Cerebellar cortex (tissue), 1 donor: ENCODE measurements at places on chromosomes 2 and 18.

GRCh38 chr2:210557721-210558120 is 1.3 kb downstream of the CPS1 start:
- no peak for DNase-seq

GRCh38 chr2:110157153-110157793 is 41.7 kb upstream of the MALL start:
- DNase-seq, result peak; percentile 47

DNA sequence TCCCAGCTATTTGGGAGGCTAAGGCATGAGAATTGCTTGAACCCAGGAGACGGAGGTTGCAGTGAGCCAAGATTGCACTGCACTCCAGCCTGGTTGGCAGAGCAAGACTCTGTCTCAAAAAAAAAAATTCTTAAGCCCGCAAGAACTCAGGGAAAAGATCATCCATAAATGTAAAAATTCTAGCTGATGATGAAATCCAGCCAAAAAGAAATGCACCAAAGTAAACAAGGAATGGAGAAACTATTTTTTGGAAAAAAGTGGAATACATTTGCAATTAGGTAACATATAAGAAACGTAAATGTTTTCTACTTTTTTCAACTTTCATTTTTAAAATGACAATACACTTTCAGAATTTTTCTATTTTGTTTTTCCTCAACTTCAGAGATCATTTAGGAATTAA is 61.3 kb downstream of the ASXL2 start:
- DNase-seq, result no peak

- DNase-seq, result no peak
Observed at GRCh38 chr2:223762853-223763252, 74.5 kb downstream of the AP1S3 start.

- no peak for DNase-seq
Observed at GRCh38 chr18:64809801-64810200, 660.9 kb upstream of the LINC00305 start.

GRCh38 chr2:131115752-131116151 is 10.6 kb downstream of the PLEKHB2 start:
- no peak for DNase-seq

DNA sequence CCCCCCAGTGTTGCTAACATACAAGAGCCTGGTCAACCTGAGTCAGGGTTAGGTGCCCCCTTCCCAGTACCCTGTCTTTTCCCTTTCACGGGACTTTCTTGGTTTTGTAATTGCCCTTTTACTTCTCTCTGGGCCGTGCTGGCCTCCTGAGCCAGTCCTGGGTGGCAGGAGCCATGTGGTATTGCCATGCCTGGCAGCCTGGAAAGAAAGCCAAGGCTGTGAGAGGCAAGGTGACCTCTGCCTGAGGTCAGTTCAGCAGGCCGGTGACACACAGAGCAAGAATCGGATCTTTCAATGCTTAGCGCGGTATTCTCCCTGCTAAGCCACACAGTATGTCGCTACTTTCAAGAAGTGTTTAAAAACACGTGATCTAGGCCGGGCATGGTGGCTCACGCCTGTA is 52.3 kb downstream of the C18orf63 start:
- no peak for DNase-seq

GRCh38 chr2:88737385-88737784 is 45.9 kb downstream of the RPIA start:
- DNase-seq, result no peak
